AML-193 (cell line): ENCODE measurements at places on chromosomes 5 and 9.
A peak's percentile ranks its signal among the peaks of the same experiment; 100 is the strongest.

GRCh38 chr9:35619800-35620158 is 1.6 kb upstream of the CD72 start:
- no peak for DNase-seq

- DNase-seq = no peak
Measured at GRCh38 chr9:136971746-136972145, 5.6 kb upstream of the PTGDS start.

- no peak for DNase-seq
Measured at GRCh38 chr5:41876678-41877077, 6.5 kb upstream of the OXCT1 start.

- no peak for DNase-seq
Measured at GRCh38 chr5:140588311-140589070, 23.9 kb downstream of the SLC35A4 start.

- no peak for DNase-seq
Measured at GRCh38 chr5:136053336-136054141, 24.8 kb downstream of the TGFBI start.

- DNase-seq = peak; percentile 89
Measured at GRCh38 chr5:68240202-68240601, 24.6 kb downstream of the PIK3R1 start.

- DNase-seq = no peak
Measured at GRCh38 chr5:96602776-96603175, 59.4 kb upstream of the CAST start.

- no peak for DNase-seq
Measured at GRCh38 chr9:91320299-91320698, 41.4 kb downstream of the AUH start.

GRCh38 chr5:98911280-98912040 is 17.3 kb downstream of the CHD1 start:
- peak; percentile 15 for DNase-seq

- no peak for DNase-seq
Measured at GRCh38 chr9:123276551-123276950, 8.2 kb upstream of the STRBP start.

- peak; percentile 2 for DNase-seq
Measured at GRCh38 chr5:4879693-4880303, 260.3 kb upstream of the ADAMTS16 start.

DNA sequence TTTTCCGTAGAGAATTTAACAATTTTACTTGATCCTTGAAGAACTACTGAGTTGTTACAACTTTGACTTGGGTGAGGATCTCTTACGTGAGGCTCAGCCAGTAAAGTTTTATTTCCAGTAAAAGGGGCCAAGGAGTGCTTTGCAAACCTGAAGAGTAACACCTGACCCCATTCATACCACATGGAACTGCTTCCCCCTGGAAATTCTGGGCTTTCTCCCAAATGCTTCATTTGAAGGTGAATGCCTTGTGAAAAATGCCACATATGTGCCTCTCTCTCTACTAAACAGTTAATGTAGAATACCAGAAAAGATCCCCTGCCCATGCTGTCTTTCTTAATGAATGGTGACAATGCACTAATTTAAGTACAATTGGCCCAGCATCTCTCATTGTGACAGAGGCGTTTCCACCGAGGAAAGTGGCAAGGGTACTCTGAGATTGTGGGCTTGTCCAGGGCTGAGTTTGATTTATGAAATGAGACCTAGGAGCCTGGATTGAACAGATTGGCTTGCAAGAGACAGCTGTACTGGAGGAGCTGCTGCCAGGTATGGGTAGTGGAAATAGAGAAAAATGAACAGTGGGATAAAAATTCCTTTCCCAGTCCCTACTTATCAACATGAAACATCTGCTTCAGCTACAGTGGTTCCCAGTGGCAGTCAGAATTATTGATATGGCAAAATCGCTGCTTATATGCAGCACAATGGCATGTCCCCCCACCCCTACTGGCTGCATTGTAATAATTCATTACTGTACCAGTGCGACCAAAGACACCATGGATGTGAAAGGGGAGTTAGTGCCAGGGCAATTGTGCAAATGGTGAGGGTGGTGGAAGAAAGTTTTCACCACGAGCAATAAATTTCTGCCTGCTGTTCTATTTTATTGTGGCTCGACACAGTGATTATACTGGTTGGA is 843.7 kb upstream of the WWC1 start:
- DNase-seq = no peak
